ENCODE measurements at places on chromosomes 3 and 15.

DNA sequence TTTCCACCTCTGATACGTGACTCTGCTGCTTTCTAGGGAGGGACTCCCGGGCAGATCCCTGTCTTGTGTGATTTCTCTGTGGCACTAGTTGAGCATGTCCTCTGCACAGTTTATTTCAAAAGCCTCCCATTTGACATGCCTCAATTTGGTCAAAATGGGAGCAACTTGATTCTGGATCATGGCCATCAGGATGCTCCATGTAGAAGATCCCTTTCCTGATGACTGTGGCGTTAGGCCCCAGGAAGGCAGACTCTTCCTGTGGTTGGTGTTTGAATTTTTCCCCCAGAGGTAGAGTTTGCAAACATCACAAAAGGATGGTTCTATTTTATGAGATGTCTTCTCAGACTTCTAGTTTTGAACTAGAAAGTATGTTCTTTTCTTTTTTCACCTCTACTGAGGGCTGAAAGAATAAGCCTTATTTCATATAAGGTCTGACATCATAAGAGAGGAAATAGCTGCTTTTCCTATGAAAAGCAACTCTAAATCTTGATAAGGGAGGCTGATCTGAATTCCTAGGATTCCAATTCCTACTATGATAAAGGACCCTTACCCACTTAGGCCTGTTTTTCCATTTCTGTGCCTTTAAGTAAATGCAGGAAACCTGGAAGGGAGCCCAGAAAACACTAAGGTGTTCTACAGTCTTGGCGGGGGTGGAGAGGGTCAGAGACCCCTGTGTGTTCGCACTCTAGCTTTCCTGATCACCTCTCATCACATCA lies 243.8 kb upstream of the CHRM5 start:
- DNase-seq: no peak

GRCh38 chr15:85761635-85762034 lies 33.1 kb downstream of the KLHL25 start:
- DNase-seq: no peak

DNA sequence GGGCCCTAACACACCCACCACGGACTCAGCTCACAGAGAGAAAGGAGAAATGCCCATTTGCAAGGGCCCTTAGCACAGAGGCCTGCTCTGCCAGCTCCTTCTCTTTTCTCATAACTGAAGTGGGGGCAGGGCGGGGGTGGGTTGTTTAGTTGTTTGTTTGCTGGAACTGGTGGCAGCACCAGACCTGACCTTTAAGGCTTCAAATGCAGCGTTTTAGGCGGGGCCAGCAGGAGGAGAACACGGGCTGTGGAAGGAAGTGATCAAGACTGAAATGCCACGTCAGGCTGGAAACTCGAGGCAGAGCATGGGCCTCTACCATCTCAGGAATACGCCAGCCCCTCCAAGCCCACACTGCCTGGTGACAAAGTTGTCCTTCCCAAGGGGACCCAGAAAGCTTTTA lies 9.3 kb downstream of the CACNA2D2 start:
- no peak for DNase-seq

DNA sequence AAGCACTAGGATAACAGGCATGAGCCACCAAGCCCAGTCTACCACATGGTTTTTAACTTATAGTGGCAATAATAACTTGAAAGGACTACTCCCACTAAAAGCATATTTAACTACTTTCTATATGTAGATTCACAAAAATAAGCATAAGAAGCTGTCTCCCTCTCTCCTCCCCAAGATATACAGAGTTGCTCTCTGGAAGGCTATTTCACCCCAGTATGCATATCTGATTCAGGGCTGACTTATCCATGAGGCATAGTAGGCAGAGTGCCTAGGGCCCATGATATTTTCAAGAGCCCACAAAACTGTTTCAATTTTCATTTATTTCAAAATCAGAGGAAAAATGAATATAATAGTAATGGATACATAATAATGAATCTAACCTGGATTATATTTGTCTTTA lies 20.5 kb downstream of the ATP8B4 start:
- DNase-seq: no peak

GRCh38 chr3:118938183-118938961 lies 96.3 kb downstream of the IGSF11 start:
- DNase-seq: no peak

DNA sequence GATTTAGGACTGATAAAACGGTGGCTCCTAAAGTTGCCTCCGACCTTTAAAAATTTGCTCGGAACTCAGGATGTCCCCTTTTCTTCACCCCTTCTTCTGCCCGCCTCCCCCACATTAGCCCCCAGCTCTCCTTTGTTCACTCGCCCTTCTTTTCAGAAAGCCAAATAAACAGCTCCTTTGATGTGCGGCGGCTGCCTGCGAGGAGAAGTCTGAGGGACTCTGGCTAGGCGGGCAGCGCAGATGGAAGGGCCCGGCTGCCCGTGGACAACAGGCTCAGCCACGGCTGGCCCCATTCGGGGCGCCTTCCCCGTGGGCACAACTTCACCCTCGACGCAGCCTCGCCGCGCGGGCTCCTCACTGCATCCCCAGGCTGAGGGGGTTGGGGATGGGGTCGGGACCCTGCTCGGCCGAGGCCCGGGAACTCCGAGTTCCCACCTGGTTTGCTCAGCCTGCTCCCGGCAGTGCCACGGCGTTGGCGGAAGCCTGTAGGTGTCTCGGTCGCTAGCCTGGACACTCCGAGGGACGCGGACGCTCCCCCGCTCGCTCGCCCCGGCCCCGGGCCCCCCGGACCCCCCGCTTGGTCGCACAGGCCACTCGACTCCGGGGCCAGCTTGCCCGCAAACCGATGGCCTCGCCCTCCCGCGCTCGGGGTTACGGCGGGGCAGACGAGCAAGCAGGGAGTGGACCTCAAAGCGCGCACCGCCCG lies 897 bp upstream of the TLE3 start:
- peak; percentile 50 for DNase-seq

- no peak for DNase-seq
Measured at GRCh38 chr3:188559072-188559429, 405.1 kb downstream of the LPP start.

GRCh38 chr15:77480859-77481633 lies 60.4 kb downstream of the HMG20A start:
- no peak for DNase-seq

GRCh38 chr15:98827217-98827616 lies 178.9 kb downstream of the IGF1R start:
- no peak for DNase-seq

- no peak for DNase-seq
Measured at GRCh38 chr15:38992506-38992905, 427.9 kb upstream of the RASGRP1 start.

- no peak for DNase-seq
Measured at GRCh38 chr3:170511371-170511770, 74.5 kb downstream of the SLC7A14 start.

GRCh38 chr3:45603226-45603625 lies 8.7 kb downstream of the LIMD1 start:
- no peak for DNase-seq

GRCh38 chr3:15404767-15405166 lies 22.6 kb downstream of the METTL6 start:
- DNase-seq: no peak

DNA sequence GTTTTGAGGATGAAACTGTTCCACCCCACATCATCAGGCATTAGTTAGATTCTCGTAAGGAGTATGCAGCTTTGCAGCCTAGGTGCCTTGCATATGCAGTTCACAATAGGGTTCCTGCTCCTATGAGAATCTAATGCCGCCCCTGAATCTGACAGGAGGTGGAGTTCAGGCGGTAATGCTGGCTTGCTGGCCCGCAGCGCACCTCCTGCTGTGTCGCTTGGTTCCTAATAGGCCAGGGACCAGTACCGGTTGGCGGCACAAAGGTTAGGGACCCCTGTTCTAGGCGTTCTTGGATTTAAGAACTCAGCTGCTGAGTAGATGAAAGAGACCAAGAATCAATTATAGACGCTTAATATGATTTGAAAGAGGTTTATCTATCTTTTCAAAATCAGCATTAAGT lies 595.4 kb downstream of the CADM2 start:
- DNase-seq: no peak

DNA sequence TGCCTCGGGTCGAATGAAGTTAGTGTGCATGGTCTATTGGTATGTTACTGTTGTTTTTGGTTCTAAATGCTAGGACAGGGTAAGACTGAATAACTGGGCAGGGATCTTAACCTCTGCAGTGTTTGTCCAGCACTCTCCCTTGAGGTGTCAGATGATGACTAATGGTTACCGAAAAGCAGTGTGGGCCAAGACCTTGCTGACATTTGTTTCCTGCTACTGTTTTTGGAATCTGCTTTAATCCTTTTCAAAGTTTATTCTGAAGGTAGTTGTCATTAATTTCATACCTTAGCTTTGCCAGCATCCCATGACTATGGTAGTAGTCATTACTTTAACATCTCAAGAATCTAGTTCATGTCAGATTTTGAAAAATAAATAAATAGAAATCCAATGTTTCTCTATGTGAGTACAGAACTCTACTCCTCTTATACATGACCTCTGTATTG lies 117.0 kb downstream of the P3H2 start:
- peak; percentile 83 for DNase-seq

DNA sequence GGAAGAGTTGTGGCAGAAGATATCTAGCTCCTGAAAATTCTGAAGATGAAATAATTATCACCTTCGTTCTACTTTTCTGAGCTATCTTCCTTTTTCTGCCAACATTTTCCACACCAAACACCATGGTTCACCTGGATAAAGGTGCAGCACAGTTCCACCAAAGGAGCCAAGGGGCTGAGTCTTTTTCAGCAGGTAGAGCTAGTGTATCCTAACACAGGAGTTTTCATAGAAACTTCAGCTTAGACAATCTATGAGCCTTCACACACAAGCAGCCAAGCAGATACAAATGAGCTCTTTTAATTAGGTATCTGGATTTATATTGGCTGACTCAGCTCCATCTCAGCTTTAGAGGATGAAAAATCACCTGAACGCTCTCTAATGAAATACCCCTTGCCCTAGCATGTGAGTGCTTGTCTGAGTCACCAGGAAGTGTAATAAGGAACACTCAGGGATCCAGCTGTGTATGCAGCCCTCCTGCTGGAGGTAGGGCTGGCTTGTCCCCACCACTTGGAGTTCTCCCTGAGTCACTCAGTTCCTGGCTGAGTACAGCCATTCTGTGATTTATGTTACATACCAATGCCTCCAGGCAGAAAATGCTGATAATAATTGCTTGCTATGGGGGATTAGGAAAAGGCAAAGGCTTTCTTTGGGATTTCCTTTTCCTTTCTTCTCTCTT lies 385.7 kb downstream of the LSAMP start:
- DNase-seq: peak; percentile 89

GRCh38 chr15:99482993-99483392 lies 82.8 kb upstream of the MEF2A start:
- no peak for DNase-seq

DNA sequence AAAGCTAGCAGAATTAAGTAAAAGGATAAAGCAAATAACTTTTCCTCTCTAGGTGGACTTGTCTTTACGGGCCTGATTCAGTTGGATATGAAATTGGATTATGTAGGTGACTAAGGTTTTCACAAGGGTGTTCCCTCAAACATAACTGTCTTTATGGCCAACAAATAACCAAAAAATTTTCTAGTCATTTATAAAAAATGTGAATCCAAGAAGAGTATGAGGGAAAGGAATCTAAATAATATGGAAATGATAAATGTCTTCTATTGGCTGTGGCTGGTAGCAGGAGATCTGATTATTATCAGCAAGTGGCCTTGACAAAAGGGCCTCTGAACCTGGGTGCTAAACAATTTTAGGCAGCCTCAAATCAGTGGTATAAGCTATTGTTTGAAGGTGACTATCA lies 594.0 kb upstream of the UBE2E2 start:
- DNase-seq: no peak

DNA sequence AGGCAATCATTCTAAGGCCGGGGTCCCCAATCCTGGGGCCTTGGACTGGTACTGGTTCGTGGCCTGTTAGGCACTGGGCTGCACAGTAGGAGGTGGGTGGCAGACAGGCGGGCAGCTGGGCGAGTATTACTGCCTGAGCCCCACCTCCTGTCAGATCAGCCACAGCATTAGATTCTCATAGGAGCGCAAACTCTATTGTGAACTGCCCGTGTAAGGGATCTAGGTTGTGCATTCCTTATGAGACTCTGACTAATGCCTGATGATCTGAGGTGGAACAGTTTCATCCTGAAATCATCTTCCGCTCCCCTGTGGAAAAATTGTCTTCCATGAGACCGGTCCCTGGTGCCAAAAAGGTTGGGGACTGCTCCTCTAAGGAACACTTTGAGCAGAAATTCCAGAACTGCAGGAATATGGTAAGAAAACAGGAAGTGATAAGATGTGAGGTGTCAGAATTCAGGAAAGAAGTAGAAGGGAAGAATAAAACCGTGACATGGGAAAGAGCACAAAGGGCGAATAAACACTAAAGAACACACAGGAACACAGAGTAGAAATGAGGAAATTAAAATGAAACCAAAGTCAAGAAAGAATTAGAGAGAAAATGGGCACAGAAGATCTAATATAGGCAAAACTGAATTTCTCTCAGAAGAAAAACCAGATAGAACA lies 57.6 kb downstream of the PDCD6IP start:
- DNase-seq: no peak

GRCh38 chr3:25785826-25786225 lies 2.6 kb upstream of the NGLY1 start:
- DNase-seq: no peak

DNA sequence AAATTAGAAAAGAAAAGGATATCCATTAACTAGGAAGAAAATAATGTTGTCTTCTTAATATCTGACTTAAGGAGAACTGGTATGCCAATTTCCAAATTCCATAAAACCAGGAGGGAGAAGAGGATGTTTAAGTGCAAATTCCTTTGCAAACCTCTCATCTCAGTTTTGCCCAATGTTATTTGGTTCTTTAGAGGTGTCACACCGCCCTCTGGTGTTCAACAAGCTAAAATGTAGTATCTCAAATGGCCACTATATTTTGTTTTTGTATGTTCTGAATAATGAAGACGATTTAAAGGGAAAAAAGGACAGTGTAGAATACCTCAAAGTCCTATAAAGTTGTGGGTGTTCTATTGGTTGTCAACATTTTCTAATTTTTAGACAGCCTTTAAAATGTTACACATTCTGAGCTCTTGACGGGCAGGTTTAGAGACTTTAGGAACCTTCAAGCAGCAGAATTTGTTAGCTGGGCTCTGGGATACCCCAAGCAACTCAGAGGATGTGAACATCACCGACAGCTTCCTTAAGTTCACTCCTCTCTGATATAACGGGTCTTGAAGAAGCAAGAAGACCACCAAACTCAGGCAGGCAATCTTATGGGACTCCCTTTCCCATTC lies 458.3 kb downstream of the MFSD1 start:
- DNase-seq: peak; percentile 79

DNA sequence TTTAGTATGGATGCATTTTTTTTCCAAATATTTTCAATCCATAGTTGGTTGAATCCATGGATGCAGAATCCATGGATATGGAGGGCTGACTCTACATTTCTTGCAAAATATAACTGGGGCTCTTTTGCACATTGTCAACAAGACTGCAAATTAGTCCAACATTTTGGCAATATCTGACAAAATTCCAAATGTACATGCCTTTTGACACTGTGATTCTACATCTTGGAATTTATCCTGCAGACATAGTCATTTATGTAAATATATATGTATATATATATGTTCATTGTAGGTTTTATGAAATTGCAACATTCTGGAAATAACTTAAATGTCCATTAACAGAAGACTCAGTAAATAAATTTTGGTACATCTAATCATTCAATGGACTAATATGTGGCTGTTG lies 203.0 kb downstream of the THRB start:
- no peak for DNase-seq
